ENCODE measurements at places on chromosomes 5 and 9.

- H3K36me3 ChIP-seq = no peaks in the 10 kb centered on the region
- no peaks in the 10 kb centered on the region for H3K4me1 ChIP-seq
- no peaks in the 10 kb centered on the region for H3K27me3 ChIP-seq
- no peak overlapping the region for H3K4me3 ChIP-seq
- DNase-seq = no peak
- H3K27ac ChIP-seq = no peak overlapping the region
Observed at GRCh38 chr5:28249771-28250415, 1211.5 kb upstream of the CDH9 start.

DNA sequence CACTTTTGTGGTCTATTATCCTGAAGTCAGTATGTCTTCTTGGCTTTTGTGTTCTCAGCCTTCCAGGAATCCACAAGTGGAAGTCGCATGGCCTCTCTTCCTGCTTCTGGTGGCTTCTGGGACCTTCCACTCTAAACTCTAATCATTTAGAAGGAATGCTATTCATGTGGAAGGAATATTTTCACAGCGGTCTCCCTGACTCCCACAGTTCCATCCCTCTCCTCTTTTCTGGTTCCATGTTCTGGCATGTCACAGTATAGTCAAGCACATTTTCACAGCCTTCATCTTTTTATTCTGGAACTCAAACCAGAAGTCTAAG is 7.3 kb upstream of the RAI14 start:
- H3K27me3 ChIP-seq = no peaks in the 10 kb centered on the region
- H3K4me1 ChIP-seq = no peaks in the 10 kb centered on the region
- peaks cover 10% of the 10 kb centered on the region for H3K36me3 ChIP-seq
- H3K27ac ChIP-seq = no peak overlapping the region

GRCh38 chr9:121207371-121207940 is 5.8 kb upstream of the RAB14 start:
- no peak for DNase-seq
- no peaks in the 10 kb centered on the region for H3K36me3 ChIP-seq
- H3K27me3 ChIP-seq = no peaks in the 10 kb centered on the region
- H3K27ac ChIP-seq = no peak overlapping the region
- no peaks in the 10 kb centered on the region for H3K4me1 ChIP-seq
- H3K4me3 ChIP-seq = no peak overlapping the region

GRCh38 chr9:96126321-96126881 is 175.6 kb downstream of the HSD17B3 start:
- H3K27ac ChIP-seq = no peak overlapping the region
- peaks cover 14% of the 10 kb centered on the region for H3K4me1 ChIP-seq
- no peak for DNase-seq
- H3K4me3 ChIP-seq = no peak overlapping the region
- no peaks in the 10 kb centered on the region for H3K27me3 ChIP-seq

- H3K27me3 ChIP-seq = no peaks in the 10 kb centered on the region
- H3K4me1 ChIP-seq = no peaks in the 10 kb centered on the region
- no peaks in the 10 kb centered on the region for H3K36me3 ChIP-seq
Observed at GRCh38 chr9:17881371-17881770, 302.5 kb downstream of the SH3GL2 start.

- no peak overlapping the region for H3K27ac ChIP-seq
- no peak for DNase-seq
- H3K4me1 ChIP-seq = no peaks in the 10 kb centered on the region
- no peak overlapping the region for H3K4me3 ChIP-seq
Observed at GRCh38 chr9:133067813-133068212, 6.0 kb downstream of the CEL start.

DNA sequence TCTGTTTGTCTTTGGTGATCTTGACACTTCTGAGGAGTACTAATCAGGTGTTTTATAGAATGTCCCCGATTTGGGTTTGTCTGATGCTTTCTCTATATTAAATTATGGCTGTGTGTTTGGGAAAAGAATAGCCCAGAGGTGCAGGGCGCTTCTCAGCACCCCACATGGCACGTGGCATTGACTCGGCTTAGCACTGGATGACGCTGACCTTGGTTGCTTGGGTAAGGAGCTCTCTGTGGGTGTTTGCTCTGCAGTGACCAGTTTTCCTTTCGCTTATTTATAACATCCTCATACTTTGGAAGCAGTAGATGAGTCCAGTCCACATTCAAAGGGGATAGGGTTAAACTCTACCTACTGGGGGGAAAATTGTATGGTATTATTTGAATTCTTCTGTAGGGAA is 12.5 kb upstream of the FAM120AOS start:
- H3K36me3 ChIP-seq = peaks cover 8% of the 10 kb centered on the region
- DNase-seq = no peak
- H3K27me3 ChIP-seq = no peaks in the 10 kb centered on the region
- H3K4me3 ChIP-seq = no peak overlapping the region
- H3K27ac ChIP-seq = no peak overlapping the region
- H3K4me1 ChIP-seq = peaks cover 21% of the 10 kb centered on the region

DNA sequence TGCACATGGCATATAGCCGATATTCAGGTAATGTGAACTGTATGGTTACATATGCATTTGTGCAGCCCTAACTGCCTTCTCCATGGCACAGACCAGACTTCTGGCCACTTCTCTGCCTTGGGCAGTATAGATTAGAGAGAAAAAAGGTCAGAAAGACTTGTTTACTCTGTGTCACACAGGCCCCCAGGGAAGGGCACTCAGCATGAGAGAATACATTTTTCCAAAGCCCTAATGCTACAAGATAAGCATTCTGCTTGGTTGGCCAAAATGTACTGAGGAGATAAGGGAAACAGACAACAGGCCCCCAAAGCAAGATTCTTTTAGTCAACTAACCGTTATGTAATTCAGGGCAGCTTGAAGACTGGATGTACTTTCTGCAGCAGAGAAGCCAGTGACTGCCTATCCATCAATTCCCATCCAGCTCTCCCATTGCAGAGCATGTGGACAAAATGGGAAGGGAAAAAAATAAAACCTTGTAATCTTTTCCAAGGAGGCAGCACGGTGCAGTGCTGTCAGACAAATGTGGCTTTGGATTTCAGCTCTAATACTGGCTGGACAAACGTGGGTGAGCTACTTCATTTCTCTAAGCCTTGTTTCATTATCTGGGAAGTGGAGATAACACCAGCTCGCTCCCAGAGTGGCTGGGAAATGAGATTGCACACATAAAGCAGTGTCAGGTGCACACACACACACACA is 205.9 kb downstream of the NSG2 start:
- no peaks in the 10 kb centered on the region for H3K27me3 ChIP-seq
- H3K4me1 ChIP-seq = no peaks in the 10 kb centered on the region
- H3K36me3 ChIP-seq = peaks cover 5% of the 10 kb centered on the region
- no peak for DNase-seq
- H3K27ac ChIP-seq = no peak overlapping the region

DNA sequence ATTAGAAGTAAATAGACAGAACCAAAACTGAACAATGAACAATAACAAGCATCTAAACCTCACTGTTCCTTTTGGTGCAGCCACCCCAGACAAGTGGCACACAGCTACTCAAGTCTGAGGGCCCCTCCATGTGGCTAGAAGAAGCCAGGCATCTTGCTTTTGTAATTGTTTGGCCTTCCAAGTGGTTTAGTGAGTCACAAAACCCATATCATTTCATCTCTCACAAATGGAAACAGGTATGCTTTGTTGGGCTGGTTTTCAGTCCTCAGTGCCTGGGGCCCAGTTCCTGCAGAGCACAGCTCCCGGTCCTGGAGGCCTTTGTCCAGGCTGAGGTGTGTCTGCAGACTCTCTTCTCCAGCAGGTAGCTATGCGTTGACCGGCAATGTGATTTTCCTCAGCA is 16.7 kb downstream of the PRLR start:
- no peaks in the 10 kb centered on the region for H3K4me1 ChIP-seq
- no peaks in the 10 kb centered on the region for H3K27me3 ChIP-seq
- H3K4me3 ChIP-seq = no peak overlapping the region

GRCh38 chr9:114408645-114409044 is 20.9 kb upstream of the AKNA start:
- DNase-seq = no peak
- H3K4me3 ChIP-seq = no peak overlapping the region
- no peaks in the 10 kb centered on the region for H3K27me3 ChIP-seq
- H3K4me1 ChIP-seq = peaks cover 5% of the 10 kb centered on the region

DNA sequence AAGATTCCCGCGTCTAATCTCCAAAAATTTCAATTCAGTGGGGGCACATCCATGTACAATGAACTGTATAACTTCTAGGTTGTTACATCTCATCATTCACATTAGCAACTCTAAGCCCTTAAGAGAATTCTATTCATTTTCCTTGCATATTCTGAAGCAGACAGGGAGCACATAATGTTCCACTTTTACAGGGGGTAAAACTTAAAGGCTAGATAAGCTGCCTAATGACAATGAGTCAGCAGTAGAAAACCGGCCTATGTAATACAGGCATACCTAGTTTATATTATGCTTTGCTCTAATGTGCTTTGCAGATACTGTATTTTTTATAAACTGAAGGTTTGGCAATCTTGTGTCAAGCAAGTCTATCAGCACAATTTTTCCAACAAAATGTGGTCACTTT is 40.4 kb downstream of the PTAR1 start:
- no peak overlapping the region for H3K27ac ChIP-seq
- H3K27me3 ChIP-seq = no peaks in the 10 kb centered on the region
- H3K4me1 ChIP-seq = no peaks in the 10 kb centered on the region
- peaks cover 76% of the 10 kb centered on the region for H3K36me3 ChIP-seq

DNA sequence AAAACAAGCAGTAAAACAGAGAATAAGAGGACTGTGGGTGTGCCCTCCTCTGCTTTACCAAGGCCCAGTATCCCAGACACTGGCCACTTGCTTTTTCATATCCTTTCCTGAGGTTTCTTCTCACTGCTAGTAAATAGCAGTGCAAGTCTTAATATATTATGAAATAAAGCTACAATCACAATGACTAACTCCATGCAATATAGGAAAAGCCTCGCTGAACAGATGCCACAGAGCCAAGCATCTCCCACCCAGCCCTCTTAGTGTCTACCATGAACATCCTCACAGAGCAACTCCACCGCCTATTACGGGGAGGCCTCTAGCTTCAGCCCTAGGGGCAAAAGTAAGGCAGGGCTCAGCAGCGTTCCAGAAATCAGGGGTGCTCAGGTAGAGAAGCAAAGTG is 130.7 kb upstream of the LHFPL2 start:
- H3K4me1 ChIP-seq = no peaks in the 10 kb centered on the region
- no peak overlapping the region for H3K27ac ChIP-seq
- H3K4me3 ChIP-seq = no peak overlapping the region
- H3K36me3 ChIP-seq = no peaks in the 10 kb centered on the region

DNA sequence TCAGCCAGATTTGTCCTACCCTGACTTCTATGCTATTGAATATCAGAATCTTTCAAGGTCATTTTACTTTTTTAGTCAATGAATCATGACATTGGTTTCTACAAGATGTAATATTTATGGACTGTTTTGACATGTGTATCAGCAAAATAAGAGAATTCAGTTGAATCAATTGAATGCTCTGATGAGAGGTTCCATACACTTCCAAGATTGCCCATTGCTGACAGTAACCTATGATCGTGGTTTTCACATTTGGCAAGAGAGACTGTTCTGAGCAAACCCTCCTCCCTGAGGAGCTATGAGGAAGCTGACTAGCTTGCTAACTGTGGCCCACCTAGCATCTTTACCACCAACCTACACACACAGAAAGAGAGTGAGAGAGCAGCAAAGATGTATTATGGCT is 56.7 kb upstream of the FST start:
- no peaks in the 10 kb centered on the region for H3K4me1 ChIP-seq
- no peak overlapping the region for H3K4me3 ChIP-seq
- H3K27ac ChIP-seq = no peak overlapping the region
- no peaks in the 10 kb centered on the region for H3K36me3 ChIP-seq

GRCh38 chr5:96756985-96757384 is 50.8 kb downstream of the ERAP1 start:
- no peak overlapping the region for H3K4me3 ChIP-seq
- H3K27ac ChIP-seq = no peak overlapping the region
- DNase-seq = no peak
- H3K36me3 ChIP-seq = no peaks in the 10 kb centered on the region

DNA sequence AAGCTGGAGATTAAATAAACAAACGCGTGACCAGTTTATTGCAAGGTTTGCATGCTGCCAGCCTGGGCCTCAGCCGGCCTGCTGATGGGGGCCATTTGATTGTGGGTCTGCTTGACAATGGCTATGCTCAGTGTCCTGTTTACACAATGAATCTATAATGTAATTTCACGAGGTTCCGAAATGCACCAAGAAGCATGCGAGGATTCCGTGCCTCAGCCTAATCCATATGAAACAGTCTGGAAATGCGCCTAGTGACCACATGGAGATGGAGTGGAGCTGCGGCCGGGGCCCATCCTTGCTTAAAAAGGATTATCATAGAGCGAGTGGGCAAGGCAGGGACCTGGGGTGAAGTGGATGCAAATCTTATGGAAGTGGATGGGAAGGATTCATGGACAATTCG is 382.4 kb downstream of the CDK5RAP2 start:
- no peak overlapping the region for H3K4me3 ChIP-seq
- DNase-seq = no peak
- no peaks in the 10 kb centered on the region for H3K4me1 ChIP-seq
- H3K36me3 ChIP-seq = no peaks in the 10 kb centered on the region
- no peak overlapping the region for H3K27ac ChIP-seq

DNA sequence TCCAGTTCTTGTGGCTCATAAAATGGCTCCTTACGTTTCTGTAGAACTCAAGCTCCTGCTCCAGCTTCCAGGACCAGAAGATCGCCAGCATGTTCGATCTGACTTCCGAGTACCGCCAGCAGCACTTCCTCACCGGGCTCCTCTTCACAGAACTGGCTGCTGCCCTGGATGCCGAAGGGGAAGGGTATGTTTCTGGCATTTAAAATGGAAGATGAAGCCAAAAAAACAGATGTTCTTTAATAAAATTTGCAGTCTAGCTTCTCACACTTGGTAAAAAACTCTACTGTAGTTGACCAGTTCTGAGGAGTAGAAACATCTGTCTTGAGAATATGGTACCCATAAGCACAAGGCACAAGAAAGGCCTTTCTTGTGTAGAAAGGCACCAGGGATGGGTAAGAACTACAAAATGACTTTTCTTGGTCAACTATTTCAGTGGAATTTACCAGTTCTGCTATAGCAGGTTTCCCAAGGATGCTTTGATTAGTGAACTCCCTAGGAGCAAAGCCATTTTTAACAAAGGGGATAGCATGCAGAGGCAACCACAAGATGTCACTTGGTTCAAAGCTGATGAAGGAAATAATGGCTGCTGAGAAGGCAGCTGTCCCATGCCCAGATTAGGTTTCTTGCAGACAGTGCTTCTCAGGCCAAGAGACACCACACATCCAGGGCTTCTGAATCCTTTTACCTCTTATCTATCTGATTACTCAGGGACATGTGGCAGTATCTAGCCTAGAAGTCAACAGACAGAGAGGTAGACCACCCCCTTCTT is 192.4 kb downstream of the DOCK8 start:
- no peak for DNase-seq
- H3K4me1 ChIP-seq = peaks cover 2% of the 10 kb centered on the region
- no peak overlapping the region for H3K27ac ChIP-seq
- H3K36me3 ChIP-seq = no peaks in the 10 kb centered on the region
- H3K4me3 ChIP-seq = no peak overlapping the region
